Stimulated activated CD4-positive, alpha-beta T cell treated with anti-CD3 and anti-CD28 coated beads, Interleukin-15, amount 100 ng/mL, for 48 hours (primary cell): ENCODE measurements at places on chromosomes 1 and 21.
A peak's percentile ranks its signal among the peaks of the same experiment; 100 is the strongest.

DNA sequence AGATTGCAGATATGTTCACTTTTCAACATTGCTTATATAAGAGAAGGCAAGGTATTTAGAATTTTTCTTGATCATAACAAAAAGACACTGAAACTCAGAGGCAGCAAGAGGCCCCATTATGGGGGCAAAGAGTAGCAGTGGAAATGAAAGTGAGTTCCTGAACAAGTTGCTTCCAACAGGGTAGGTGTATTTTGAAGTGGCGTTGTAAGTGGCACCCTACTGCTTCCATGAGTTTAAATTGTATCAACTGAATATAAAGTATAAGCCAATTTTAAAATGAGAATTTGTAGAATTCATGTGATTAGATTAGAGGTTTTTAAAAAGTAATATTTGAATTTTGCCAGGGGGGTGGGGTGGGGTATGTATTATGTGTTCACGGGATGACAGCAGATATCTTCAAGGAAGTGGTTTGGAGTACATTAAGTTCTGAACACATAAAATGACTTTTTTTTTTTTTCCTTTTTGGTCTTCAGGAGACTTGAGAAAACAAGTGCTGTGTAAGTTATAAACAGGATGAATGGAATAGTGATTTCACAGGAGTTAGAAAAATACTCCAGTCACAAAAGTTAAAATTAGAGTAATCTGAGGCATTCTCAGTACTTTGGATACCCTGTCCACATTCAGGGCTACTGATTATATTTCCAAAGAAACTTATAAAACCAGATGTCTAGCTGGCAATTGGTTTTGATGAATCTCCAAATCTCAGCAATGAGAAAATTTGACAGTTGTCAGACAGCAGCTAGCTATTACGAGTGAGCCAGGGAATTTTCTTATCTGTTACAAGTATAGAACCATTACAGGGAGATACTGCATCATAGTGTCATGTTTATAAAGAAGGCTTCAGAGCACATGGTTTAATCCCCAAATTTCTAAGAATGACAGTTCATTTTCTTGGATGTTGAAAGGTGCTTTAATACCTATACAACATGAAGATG, 182.0 kb downstream of the ST6GALNAC3 start:
- no peak for DNase-seq

GRCh38 chr1:39646232-39647081, 7.0 kb upstream of the HEYL start:
- no peak for DNase-seq

- DNase-seq, result no peak
Observed at GRCh38 chr1:169368406-169368769, 393 bp downstream of the BLZF1 start.

- no peak for DNase-seq
Observed at GRCh38 chr1:20183035-20183434, 2.9 kb upstream of the UBXN10 start.

DNA sequence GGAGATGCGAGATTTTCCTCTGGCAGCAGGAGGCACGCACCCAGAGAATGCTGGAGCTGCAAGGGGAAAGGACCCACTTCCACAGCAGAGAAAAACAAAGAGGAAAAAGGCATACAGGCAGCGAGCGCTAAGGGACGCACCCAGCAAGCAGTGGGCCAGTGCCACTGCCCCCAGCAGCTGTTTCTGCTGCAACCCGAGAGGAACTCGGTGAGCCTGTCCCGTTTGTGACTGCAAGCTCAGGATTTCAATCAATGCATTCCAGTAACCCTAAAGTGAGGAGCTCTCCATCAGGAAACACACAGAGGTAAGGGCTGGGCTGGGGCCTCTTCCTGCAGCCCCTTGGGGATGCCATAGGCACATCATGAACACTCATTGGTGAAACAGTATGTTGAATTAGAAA, 58.7 kb downstream of the ACP6 start:
- no peak for DNase-seq

GRCh38 chr1:67336783-67337182, 29.1 kb downstream of the IL12RB2 start:
- DNase-seq, result no peak

- DNase-seq, result no peak
Observed at GRCh38 chr1:212987702-212988322, 27.9 kb downstream of the ANGEL2 start.

GRCh38 chr1:208604295-208604694, 360.1 kb upstream of the PLXNA2 start:
- DNase-seq, result no peak

GRCh38 chr21:42704861-42705260, 51.4 kb downstream of the PDE9A start:
- no peak for DNase-seq

- DNase-seq, result no peak
Observed at GRCh38 chr21:36388096-36388495, 2.9 kb downstream of the CHAF1B start.

DNA sequence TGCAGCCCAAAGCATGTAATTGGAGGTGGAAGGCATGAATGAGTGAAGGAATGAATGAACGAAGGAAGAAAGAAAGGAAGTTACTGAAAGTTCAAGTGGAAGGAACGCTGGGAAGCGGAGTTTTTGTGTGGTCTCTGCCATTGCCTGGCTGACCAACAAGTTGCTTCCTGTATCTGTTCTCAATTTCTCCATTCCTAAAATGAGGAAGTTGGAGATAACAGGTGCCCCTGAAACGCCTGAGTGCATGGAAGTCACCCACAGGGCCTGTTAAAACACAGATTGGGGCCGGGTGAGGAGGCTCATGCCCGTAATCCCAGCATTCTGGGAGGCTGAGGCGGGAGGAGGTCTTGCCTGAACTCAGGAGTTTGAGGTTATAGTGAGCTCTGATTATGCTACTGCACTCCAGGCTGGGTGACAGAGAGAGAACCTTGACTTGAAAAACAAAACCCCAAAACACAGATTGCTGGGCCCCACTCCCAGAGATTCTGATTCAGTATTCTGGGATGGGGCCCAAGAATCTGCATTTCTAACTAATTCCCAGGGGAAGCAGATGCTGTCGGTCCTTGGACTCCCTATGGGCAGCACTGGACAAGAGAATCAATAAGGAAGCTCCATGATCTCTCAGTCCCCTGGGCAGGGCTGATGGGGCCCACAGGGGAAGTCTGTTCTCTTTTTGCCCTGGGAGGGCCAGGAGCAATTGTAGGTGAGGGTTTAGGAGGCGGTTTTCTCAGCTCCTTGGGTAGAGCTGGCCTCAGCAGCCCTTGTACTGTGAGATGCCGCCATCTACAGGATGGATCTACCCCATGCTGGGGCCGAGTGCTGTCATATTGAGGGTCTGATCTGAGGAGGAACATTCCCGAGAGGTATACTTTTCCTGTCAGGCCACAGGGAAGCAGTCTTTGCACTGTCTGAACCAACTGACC, 3.3 kb upstream of the CNR2 start:
- peak; percentile 39 for DNase-seq

DNA sequence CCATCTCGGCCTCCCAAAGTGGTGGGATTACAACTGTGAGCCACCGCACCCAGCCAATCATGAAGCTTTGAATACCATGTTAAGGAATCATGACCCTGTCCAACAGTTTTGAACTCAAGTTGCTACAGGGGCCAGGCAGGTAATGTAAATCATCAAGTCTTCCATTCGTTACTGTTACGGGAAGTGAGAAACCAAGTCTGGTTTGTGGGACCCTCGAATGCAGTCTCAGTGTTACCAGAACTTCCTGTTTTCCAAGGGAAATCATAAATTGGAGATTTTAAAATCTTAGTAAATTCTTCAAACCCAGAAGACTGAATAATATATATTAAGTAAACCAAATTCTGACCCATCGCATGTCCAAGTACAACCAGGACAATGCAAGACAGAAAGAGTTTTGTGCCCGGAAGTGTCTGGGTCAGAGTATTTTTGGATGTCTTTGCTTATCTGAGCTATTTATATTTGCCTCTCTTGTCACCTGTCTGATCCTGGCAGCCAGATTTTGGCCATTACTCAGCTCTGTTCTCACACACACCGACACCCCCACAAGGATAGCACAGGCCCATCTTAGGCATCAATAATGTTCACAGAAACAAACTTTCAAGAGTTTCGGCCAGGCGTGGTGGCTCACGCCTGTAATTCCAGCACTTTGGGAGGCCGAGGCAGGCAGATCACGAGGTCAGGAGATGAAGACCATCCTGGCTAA, 8.8 kb downstream of the ATP5IF1 start:
- no peak for DNase-seq

GRCh38 chr1:43990271-43991199, 864 bp upstream of the CCDC24 start:
- no peak for DNase-seq

- peak; percentile 1 for DNase-seq
Observed at GRCh38 chr1:160032165-160032820, 503 bp upstream of the PIGM start.

DNA sequence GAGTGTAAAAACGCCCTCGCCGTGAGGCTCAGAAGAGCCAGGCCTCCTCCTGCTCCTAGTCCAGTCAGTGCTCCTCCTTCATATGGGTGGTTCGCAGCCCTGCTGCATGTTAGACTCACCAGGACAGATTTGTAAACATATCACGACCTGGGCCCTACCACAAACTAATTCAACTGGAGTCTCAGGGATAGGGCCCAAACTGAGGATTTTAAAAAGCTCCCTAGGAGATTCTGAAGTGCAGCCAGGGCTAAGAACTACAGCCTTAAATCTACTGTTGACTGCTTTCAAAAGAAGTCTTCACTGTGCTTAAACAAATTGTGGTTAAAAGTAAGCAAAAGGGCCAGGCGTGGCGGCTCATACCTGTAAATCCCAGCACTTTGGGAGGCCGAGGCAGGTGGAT, 57.0 kb downstream of the CAMTA1 start:
- no peak for DNase-seq

- no peak for DNase-seq
Observed at GRCh38 chr1:35835398-35835797, 27.6 kb downstream of the AGO4 start.
